ENCODE measurements at places on chromosomes 7 and 10. TPM values are rescaled to one million over a fixed set of nuclear protein-coding genes. Genes with fewer than 3 reads are reported as not detected.

DNA sequence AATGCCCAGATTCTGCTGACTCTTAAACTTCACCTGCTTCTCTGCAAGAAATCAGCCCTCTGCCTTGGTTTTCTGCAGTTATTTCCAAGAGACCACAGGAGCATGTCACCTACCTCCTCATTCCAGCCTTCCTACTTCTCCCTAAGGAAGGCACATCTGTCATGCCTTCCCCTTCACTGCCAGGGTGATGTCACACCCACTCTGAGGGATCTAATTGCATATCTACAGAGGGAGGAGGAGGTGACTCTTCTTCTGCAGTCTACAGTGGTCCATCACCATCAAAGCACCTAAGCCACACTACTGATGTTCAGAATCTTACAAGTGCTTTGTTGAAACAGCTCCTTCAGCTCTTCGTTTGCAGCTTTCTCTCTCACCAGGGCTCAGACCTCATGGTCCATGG is 275.5 kb downstream of the FGFR2 start:
- H3K4me1 ChIP-seq: no peaks in the 10 kb centered on the region
- H3K4me3 ChIP-seq: no peak overlapping the region
- H3K36me3 ChIP-seq: no peaks in the 10 kb centered on the region
- DNase-seq: no peak
- H3K27me3 ChIP-seq: no peaks in the 10 kb centered on the region
- H3K27ac ChIP-seq: no peak overlapping the region

DNA sequence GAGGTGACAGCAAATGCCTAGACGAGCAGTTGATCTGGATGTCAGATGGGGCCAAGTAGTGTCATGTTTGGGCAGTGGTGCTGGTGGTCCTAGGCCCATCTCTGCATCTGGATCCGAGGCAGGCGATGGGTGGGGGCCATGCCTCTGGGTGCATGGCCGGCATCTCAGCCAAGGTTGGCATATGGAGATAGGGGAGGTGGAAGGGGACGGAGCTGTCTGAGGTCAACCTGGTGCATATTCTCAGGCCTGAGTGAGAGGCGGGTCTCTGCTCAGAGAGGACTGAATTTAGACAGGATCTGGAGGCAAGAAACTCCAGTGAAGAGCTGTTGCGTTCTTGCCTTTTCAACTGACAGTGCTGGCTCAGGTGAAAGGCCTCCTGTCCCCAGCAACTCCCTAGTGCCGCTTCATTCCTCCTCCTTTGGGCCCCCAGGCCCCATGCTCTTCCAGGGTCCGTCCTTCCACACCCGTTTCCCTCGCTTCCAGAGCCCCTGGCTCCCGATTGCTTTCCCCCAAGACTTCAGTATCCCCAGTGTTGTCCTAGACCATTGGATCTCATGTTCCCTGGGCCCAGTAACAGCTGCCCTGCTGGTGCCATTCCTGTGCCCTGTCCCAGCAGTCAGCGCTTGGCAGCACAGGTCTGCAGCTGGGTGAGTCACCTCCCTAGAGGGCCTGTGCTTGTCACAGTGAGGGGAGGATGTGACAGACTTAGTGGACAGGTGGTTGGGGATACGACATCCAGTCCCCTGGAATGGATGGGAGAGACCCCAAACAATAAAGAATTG is 32.6 kb downstream of the GBX1 start:
- H3K27me3 ChIP-seq: no peaks in the 10 kb centered on the region
- no peaks in the 10 kb centered on the region for H3K4me1 ChIP-seq
- DNase-seq: no peak
- H3K36me3 ChIP-seq: no peaks in the 10 kb centered on the region

DNA sequence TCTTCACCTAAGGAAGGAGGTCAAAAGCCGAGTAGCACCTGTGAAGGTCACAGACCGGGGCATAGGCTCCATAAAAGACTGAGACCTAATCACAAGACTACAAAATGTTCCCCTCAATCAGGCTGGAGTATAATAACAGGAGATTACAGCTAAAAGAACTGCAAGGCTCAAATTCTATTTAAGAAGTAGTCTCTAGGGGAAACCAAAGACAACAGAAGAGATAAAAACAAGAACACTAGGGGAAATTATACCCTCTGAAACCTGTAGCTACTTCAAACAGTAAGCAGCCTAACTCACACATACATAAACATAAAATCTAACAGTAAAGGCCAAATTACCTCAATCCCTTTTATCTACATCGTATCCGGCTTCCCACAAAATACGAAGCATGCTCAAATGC is 38.3 kb downstream of the LMBR1 start:
- H3K36me3 ChIP-seq: no peaks in the 10 kb centered on the region
- H3K27ac ChIP-seq: no peak overlapping the region
- H3K4me1 ChIP-seq: no peaks in the 10 kb centered on the region
- no peak for DNase-seq
- H3K4me3 ChIP-seq: no peak overlapping the region

DNA sequence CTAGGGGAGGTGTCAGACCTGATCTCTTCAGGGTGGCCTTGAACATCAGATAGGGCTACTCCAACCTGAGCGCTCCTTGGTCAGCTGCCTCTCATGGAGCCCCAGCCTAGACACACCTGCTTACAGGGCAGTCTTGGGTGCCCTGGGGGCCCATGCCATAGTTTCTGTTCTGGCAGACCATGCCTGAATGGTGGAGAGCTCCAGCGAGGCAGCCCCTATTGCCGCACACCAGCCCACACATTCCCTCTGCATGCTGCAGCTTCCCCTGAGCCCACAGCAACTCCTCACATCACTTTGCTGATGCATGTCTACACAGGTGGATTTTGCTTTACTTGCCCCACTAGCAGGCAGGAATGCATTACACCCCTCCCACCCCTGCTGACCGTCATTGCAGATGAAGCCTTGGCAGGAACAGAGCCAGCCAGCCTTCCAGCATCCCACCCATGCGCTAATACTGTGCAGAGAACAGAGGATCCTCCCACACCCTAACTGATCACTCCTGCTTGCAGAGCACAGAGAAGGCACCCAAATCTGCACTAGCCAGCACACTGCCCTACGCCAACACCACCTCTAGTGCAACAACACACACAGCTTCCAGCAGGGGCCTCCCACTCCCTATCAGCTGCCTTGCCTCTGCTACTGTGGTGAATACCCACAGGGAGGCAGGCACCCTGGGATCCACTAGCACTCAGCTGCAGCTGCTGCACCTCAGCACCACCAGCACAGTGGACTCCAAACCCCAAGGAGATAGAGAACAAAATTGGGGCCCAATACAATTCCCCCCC is 43.0 kb upstream of the GRM3 start:
- no peaks in the 10 kb centered on the region for H3K36me3 ChIP-seq
- no peak overlapping the region for H3K4me3 ChIP-seq

GRCh38 chr10:5730766-5731165 is 46.1 kb downstream of the TASOR2 start:
- no peak overlapping the region for H3K4me3 ChIP-seq
- H3K27ac ChIP-seq: no peak overlapping the region
- H3K36me3 ChIP-seq: peaks cover 19% of the 10 kb centered on the region
- no peaks in the 10 kb centered on the region for H3K27me3 ChIP-seq
- no peaks in the 10 kb centered on the region for H3K4me1 ChIP-seq

DNA sequence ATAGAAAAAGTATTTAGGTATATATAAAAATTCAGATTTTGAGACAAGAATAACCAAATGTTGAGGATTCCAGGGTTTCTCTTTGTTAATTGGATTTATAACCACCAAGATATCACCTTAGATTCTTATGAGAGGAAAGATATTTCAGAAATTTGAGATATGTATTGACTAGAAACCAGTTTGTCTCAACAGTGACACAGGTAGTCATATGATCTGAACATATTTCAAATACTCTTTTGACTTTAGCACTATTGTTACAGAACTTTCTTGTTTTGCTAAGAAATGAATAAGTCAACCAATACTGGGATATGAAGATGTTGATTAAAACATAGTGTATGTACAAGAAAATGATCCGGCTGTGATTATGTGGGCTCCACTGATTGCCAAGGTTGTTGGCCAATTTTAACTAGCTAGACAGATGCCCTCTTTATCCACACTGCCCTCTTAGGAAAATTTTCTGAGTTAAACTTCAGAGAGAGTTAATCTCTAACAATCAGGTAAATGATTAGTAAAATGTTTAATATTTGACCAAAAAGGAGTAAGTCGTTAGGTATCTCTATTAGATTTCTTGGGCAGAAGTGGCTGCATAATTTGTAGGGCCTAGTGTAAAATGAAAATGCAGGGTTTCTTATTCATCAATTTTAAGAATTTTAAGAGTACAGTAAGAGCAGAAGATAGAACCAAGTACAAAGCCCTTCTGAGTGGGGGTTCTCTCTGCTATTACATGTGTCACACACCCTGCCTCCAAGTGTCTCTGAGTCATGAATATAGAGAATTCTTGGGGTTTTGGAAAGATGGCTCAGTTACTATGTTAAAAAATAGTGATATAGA is 376.0 kb downstream of the TFEC start:
- DNase-seq: no peak
- H3K27me3 ChIP-seq: no peaks in the 10 kb centered on the region
- H3K27ac ChIP-seq: no peak overlapping the region
- H3K36me3 ChIP-seq: no peaks in the 10 kb centered on the region

DNA sequence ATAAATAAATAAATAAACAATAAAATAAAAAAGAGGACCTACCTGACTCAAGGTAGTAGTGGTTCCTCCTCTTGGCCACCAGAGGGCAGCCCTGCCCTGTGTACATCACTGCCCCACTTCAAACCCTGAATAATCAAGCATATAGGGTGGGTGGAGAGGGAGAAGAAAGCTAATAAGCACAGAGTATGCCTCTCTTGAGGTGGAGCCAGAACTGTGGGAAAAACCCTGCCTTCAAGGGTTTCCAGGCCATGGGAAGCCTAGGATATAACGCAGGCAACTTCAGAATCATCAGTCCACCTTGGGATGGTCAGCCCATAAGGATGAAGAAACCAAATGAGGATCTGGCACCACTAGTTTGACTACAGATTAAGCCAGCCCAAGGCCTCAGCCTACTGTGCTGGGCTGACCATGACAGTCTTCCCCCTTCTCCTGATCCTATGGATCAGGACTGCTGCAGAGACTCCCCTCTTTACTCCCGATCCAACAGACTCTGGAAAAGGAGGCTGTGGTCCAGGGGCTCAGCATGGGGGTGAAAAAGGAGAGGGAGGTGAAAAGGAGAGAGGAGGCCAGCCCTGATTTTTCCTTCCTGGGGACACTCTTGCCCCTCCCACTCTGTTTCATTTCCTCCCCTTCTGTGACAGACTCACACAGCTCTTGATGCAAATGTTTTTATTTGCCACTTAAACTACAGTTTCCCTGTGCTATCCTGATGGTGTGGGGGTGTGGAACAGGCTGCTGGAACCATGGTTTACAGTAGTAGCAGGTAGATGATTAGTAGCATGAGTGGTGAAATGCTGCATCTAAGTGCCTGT is 10.1 kb downstream of the AVPI1 start:
- H3K36me3 ChIP-seq: peaks cover 23% of the 10 kb centered on the region
- DNase-seq: peak; percentile 53
- no peaks in the 10 kb centered on the region for H3K27me3 ChIP-seq
- no peak overlapping the region for H3K4me3 ChIP-seq

DNA sequence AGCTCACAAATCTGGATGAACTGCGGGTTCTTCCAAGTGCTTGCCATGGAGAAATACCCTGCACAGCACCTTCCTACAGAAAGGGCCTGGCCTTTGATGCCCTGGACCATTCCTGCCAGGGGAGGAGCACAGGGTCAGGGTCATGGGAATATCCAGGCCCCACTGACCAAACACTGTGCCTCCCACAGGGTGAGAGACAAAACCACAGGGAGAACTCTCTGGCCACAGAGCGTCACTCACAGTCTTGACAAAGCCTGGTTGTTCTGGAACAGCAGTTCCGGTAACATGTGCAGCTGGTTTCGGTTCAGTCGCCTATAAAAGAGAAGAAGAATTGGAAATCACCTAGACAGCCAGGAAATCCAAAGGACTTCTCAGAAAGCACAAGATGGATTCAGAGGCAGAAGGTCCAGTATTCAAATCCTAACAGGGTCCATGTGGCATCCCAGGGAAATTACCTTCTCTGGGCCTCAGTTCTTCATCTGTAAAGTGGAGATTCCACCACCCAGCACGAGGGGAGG is 28.1 kb downstream of the SLIT1 start:
- no peak for DNase-seq
- H3K4me1 ChIP-seq: peaks cover 1% of the 10 kb centered on the region
- peaks cover 16% of the 10 kb centered on the region for H3K36me3 ChIP-seq

DNA sequence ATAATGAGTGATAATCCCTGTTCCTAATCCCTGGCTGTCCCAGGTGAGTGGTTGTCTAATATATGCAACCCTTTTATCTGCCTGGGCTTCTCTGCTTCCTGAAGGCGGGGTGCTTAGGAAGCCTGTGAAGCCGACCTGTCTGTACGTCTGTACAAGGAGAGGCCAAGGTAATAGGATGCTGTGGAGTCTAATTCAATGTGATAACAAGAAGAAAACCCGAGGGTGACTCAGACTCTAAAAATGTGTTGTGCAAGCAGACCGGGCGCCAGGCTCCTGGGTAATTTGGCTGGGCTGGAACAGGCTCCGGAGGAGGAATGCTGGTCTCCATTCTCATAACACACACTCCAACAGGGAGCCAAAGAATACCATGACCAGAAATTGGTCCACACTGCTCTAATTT is 43.6 kb downstream of the THNSL1 start:
- no peaks in the 10 kb centered on the region for H3K27me3 ChIP-seq
- H3K36me3 ChIP-seq: no peaks in the 10 kb centered on the region
- DNase-seq: no peak
- no peak overlapping the region for H3K27ac ChIP-seq
- H3K4me3 ChIP-seq: no peak overlapping the region
- no peaks in the 10 kb centered on the region for H3K4me1 ChIP-seq

GRCh38 chr10:52121688-52122087 is 192.4 kb upstream of the DKK1 start:
- H3K4me3 ChIP-seq: no peak overlapping the region
- DNase-seq: no peak
- no peak overlapping the region for H3K27ac ChIP-seq
- H3K36me3 ChIP-seq: no peaks in the 10 kb centered on the region
- H3K27me3 ChIP-seq: no peaks in the 10 kb centered on the region

DNA sequence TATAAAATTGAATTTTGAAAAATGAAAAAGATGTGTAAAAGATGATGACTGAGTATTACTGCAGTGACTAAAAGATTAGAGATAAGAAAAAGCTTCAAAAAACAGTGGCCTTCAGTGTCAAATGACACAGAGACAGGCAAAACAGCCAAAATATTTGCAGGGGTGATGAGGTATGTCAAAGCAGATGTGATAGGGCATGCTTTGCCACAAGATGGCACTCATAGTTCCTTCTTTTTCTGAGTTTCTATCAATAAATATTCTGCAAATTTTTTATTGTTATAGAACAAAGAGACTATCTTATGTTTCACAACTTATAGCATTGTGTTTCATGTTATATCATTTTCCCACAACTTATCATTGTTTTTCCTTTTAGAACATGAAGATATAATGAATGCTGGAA is 344.1 kb upstream of the HPS1 start:
- no peaks in the 10 kb centered on the region for H3K4me1 ChIP-seq
- no peak for DNase-seq

- H3K4me1 ChIP-seq: no peaks in the 10 kb centered on the region
- no peak for DNase-seq
- no peak overlapping the region for H3K4me3 ChIP-seq
- H3K36me3 ChIP-seq: no peaks in the 10 kb centered on the region
- no peaks in the 10 kb centered on the region for H3K27me3 ChIP-seq
- H3K27ac ChIP-seq: no peak overlapping the region
Measured at GRCh38 chr7:66967029-66967428, 28.4 kb downstream of the SBDS start.

GRCh38 chr10:78959217-78959923 is 109.4 kb upstream of the ZMIZ1 start:
- H3K36me3 ChIP-seq: no peaks in the 10 kb centered on the region
- H3K4me3 ChIP-seq: no peak overlapping the region
- no peak overlapping the region for H3K27ac ChIP-seq
- no peaks in the 10 kb centered on the region for H3K27me3 ChIP-seq

The FGL2 gene
- polyA plus RNA-seq: 23.2 TPM

The OPALIN gene
- polyA plus RNA-seq: 0.18 TPM

The IDI2 gene
- polyA plus RNA-seq: 0.14 TPM

The NEBL gene
- 22.9 TPM for polyA plus RNA-seq

The ZNF853 gene
- 3.3 TPM for polyA plus RNA-seq

The PTPRN2 gene
- 1.9 TPM for polyA plus RNA-seq

Measured in thymus (tissue), 14 donors.